ENCODE measurements at places on chromosomes 1 and 21.

DNA sequence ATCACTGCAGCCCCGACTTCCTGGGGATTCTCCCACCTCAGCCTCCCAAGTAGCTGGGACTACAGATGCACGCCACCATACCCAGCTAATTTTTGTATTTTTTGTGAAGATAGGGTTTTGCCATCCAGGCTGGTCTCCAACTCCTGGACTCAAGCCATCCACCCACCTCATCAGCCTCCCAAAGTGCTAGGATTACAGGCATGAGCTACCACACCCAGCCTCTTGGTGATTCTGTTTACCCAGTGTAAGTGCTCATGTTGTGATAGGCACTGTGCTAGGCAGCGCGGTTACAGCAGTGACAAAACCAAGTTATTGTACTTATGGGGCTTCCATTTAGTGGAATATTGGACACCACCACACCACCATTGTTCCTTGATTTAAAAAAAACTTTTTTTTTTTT lies 9.7 kb upstream of the STX12 start:
- no peak for DNase-seq

- no peak for DNase-seq
Observed at GRCh38 chr1:47696737-47697441, 259.0 kb downstream of the FOXD2 start.

DNA sequence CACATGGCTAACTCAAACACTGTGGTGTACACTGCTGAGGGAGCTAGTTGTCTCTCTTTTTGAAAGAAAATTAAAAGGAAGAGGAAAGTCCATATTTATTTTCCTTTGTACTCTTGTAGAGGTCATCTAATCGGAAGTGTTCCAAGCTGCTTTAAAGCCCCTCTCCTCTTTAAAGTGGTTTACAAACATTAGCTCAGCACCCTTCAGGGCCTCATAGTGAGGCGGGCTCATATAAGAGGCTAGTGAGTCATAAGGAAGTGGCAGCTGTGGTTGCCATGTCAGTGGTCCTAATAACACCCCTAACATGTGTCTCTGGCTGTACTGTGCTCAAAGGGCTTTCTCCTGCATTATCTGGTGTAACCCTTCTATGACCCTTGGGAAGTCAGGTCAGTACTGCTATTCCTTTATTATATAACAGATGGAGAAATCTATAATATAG lies 104.4 kb upstream of the SERBP1 start:
- DNase-seq = no peak

DNA sequence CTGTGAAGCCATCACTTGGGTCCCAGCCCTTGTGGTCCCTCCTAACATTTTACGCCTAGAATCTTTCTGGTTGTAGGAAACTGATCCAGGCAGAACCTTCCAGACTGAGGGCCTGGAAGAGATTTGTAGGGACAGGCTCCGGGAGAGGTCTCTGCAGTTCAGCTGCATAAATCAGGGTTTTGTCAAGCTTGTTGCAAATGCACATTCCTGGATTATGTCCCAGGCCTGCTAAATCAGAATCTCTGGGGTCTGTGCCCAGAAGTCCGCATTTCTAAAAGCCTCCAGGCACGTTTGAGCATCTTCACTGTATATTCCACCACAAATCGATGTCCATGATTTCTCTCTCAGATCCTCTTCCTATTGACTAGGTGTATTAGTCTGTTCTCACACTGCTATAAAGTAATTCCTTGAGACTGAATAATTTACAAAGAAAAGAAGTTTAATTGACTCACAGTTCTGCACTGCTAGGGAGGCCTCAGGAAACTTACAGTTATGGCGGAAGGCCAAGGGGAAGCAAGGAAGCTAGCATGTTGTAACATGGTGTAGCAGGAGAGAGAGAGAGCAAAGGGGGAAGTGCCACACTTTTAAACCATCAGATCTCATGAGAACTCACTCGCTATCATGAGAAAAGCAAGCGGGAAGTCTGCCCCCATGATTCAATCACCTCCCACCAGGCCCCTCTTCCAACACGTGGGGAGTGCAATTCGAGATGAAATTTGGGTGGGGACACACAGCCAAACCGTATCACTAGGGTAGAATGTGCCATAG lies 1.2 kb upstream of the FHAD1 start:
- no peak for DNase-seq

DNA sequence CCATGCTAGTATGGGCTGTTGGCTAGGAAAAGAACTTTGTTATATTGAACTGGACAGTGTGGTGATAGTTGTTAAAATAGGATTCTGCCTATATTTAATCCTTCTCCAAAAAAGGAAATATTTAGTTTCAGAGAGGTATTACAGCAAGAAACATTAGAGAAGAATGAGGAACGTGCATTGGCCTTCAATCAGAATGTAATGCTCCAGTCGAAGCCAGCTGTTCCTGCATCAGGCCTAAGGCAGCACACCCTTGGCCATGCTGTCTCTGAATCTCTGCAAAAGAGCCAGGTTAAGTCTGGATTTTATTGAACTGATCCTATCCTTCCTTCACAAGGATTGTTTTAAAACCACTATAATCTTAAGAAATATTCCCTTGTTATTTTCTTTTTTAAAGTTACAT lies 35.3 kb upstream of the RALGPS2 start:
- no peak for DNase-seq

DNA sequence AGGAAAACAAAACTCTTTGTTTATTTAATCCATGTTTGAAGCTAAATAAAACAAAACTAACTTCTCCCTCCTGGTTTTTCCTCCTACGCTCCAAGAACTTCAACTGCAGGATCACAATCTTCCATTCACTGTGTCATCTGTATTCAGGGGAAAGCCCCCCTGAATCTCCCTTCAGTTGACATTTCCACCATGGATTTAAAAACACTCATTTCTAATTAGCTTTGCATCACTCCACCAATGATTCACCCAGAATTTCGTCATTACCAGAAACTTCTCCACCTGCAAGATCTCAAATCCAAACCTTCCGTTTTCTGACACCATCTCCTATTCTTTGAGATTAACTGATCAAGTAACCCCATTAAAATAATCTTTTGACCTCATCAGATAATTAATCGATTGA lies 10.9 kb upstream of the RGS5 start:
- no peak for DNase-seq

DNA sequence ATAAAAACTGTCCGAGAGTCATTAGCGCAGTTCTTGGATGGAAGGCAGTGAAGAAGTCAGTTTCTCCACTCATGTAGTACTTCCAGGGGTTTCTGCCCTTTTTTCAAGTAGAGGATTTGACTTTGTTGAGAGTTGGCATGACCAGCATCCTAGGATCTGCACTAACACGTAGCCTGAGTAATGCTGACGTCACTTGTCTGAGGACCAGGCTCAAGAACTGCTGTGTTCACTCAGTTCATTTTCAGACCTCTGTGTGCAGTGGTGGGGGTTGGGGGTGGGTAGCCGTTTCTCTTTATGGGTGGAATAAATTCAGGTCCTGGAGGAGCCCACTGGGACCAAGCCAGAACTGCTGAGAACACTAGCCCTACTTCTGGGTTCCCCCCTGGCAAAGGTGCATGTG lies 53.3 kb downstream of the MRPS6 start:
- no peak for DNase-seq

DNA sequence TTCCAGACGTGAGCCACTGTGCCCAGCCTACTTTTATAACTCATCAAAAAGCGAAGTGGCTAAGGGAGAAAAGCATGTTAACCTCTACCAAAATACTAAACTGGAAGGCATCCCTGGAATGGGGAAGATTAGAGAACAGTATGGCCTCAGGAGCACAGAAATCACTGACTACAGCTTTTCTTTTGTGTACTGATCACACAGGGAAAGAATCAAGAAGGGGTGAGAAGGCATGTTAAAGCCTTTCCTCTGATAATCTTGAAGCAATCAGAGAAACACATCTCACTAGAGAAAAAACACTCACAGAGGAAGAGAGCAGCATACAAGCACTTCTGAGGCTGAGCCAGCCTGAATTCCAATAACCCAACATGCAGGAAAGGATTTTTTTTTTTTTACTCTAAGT lies 10.7 kb downstream of the PCAT6 start:
- no peak for DNase-seq

DNA sequence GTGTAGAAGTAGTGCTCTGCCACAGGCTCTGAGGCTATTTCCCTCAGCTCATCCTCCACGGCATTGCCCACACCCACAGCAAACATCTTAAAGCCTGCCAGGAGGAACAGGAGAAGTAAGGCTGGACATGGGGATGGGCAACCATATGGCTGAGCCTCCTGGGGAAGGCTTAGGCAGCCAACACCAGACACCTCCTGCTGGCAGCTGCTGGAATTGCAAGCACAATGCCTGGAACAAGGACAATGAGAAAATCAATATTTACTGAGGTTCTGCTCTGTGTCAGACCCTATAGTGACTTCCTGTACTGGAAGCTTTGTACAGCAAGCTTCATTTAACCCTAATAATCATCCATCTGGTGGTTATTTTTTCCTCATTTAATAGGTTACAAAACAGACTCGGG lies 8.2 kb downstream of the MATN1 start:
- no peak for DNase-seq

GRCh38 chr21:31696424-31696823 lies 35.5 kb downstream of the SCAF4 start:
- DNase-seq = peak; percentile 41

GRCh38 chr1:6209661-6210580 lies 4.0 kb downstream of the RNF207 start:
- peak; percentile 75 for DNase-seq

DNA sequence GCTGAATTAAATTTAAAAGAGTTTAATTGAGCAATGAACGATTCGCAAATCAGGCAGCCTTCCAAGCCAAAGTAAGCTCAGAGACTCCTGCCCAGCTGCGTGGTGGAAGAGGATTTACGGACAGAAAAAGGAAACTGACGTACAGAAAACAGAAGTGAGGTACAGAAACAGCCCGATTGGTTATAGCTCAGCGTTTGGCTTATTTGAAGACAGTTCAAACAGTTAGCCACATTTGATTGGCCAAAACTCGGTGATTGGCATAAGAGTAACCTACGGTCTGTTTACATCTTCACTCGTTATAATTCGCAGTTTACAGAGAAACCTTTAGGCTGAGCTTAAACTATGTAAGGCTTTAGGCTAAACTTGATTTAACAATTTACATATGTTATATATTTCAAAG lies 46.9 kb downstream of the CR1L start:
- DNase-seq = no peak

DNA sequence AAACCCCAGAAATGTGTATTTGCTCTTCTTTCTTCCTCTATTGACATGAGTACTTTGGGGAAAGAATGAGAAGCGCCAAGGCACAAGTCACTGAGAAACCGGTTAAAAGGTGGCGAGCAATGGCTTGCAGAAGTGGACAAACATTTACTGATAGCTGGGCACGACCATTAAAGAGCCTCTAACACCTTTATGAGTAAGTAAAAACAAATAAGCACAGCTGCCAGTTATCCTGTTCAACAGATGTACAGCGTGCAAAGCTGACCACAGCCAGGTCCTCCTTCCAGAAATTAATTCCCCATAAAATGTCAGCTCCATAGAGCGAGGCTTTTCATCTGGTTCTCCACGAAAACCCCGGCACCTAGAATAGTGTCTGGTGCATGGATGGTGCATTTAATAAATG lies 72.7 kb downstream of the CAPZB start:
- no peak for DNase-seq

- no peak for DNase-seq
Observed at GRCh38 chr21:36288651-36289243, 31.2 kb upstream of the MORC3 start.

GRCh38 chr1:29416267-29417146 lies 180.2 kb downstream of the PTPRU start:
- DNase-seq = no peak

GRCh38 chr1:5751833-5752745 lies 240.1 kb downstream of the NPHP4 start:
- no peak for DNase-seq

DNA sequence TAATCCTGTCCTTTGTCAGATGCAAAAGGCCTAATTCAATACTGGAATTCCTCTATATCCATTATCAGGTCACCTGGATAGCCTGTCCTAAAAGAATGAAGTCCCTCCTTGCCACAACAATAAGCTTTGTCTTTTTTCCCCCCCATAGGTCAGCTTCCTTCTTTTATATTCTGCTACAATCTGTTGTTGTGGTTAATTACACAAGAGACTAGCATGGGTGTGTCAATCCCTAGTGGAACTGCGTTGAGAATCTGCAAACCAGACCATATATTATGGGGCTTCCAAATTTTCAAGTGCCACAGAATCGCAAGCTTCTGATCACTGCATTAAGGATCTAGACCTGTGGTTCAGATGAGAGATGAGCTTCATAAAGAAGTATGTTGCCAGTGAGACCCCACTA lies 349.6 kb downstream of the SMYD3 start:
- no peak for DNase-seq

GRCh38 chr1:14109276-14109635 lies 409.3 kb downstream of the PRDM2 start:
- DNase-seq = no peak

DNA sequence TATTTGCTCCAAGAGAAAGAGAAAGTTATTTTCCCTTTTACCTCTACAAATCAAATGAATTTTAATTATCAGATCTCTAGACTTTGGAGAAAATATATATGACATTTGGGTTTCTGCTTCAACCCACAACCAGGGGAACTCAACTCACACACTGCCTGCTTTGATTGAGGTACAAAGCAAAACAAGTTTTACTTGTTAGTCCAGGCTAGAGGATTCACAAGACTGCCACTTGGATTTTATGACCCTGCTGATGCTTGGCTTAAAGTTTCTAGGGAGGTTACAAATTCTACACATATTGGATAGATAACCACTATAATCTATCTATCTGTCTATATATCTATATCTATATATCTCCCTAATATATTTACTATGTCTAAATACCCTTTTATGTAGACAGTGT lies 467.3 kb upstream of the RGS18 start:
- DNase-seq = no peak

GRCh38 chr1:233738396-233738795 lies 124.5 kb downstream of the KCNK1 start:
- DNase-seq = no peak

DNA sequence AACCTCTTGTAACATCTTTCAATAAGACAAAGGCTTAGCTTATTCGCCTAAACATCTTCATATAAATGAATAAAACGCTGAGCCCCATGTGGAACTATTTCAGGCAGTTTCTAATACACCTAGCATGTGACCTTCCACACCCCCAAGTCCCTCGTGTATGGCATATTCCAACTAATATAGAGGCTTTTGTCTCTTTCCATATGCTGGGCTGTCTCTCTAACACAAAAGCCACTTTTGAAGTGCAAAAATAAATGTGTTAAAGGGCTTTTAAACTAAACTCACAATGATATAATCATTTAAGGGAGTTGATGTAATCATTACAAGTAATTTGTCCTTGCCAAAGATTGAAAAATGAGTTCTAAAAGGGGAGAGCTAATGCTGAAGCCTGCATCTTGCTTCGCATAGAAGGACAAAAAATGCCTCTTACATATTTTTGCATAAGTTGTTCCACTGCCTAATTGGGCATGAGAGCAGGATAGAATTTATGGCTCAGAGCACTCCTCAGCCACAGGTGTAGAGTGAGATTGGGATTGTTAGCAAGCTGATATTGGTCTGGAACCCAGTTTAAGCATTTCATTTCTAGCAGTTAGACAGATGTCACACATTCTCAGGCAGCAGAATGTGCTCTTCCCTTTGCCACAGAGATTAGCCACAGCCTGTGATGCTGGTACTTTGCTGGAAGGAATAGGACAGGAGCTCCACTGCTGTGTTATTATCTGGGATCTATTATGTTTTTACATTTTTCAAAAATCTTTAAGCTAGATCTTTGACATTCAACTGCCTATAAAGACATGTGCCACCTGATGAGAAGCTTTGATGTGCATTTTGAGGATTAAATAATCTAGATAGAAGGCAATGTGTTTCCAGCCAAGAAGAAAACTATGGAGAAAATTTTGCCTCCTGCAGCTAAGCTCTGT lies 1044.4 kb downstream of the ADGRL2 start:
- no peak for DNase-seq
